HEK293T (cell line): ENCODE measurements at places on chromosomes 12 and 14.
A peak's percentile ranks its signal among the peaks of the same experiment; 100 is the strongest.

- no peak for DNase-seq
These were observed 996.8 kb upstream of the TMEM132C start for GRCh38 chr12:127270193-127270592.

- peak; percentile 12 for DNase-seq
These were observed 92.7 kb upstream of the HECTD1 start for GRCh38 chr14:31300296-31300695.

GRCh38 chr12:3418609-3419390, 72.2 kb upstream of the PRMT8 start:
- DNase-seq = no peak

- DNase-seq = no peak
These were observed 10.7 kb downstream of the TRMT5 start for GRCh38 chr14:60970146-60970545.

DNA sequence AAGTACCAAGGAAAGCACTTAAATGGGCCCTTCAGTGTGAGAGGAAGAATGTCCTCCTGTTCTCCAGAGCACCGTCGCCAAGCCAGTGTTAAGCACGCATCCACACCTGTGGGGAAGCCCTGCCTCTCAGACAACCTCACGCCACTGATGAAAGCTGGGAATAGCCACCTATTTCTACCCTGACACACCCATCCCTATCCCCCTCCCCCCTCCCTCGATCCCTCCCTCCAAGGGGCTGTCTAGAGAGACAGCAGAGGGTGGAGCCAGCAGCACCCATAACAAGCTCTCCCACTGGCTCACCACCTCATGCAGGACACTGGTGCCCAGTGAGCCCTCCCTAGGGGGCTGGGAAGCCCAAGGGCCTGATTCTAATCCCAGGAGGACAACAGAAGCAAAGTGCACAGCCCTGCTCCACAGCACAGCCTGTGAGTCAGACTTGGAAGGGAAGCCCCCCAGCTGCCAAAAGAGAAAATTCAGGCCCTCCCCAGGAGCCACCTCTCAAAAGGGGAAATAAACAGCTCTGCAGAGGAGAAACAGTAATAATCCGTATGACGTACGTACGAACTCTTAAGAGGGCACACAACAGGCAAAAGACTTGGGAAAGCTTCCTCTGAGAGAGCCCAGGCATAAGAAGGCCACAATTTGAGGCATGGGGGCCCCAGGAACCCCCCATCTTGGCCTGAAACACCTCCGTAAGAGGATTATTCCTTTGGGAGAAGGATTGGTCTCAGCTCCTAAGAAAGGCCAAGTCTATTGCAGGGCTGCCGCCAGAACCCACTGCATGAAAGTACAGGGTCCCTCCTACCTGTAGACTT, 7.8 kb downstream of the PITPNM2 start:
- no peak for DNase-seq

DNA sequence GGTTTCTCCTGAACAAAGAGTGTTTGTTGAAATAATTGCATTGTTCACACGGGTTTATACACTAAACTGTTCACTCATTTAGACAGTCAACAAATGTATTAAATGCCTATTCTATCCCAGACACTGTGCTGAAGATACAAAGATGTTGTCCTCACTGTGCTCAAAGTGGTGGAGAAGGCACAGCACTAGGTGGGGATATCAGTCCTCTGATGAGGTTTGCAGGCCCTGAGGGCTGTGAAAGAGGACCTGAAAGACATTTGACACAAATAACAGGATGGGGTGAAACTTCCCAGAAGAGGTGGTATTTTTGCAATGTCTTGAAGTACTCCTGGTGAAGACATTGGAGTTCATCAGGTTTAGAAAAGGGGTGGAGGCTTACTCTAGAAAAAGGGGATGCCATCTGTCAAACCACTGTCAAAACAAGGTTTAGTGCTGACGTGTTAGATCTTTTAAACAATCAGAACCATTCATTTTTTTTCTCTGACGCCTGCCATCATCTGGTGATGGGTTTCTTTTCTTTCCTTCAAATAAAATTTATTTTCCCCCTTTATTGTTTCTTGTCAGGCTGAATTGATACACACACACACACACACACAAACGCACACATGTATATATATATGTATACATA, 69.5 kb downstream of the ACSS3 start:
- no peak for DNase-seq

DNA sequence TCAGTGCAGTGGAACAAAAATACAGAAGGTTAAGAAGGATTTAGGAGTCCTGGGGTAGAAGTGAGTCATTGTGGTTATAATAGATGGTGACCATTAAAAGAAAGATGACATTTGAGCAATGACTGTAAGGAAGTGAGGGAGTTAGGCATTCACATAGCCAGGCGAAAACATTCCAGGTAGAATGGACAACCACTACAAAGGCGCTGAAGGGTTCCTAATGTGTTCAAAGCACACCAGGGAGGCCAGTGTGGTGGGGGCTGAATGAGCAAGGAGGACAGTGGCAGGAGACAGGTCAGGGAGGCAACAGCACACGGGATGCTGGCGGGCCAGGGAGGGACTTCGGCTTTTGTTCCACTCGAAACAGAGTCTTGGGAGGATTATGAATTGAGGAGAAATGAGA, 129.9 kb downstream of the NPAS3 start:
- DNase-seq = no peak

DNA sequence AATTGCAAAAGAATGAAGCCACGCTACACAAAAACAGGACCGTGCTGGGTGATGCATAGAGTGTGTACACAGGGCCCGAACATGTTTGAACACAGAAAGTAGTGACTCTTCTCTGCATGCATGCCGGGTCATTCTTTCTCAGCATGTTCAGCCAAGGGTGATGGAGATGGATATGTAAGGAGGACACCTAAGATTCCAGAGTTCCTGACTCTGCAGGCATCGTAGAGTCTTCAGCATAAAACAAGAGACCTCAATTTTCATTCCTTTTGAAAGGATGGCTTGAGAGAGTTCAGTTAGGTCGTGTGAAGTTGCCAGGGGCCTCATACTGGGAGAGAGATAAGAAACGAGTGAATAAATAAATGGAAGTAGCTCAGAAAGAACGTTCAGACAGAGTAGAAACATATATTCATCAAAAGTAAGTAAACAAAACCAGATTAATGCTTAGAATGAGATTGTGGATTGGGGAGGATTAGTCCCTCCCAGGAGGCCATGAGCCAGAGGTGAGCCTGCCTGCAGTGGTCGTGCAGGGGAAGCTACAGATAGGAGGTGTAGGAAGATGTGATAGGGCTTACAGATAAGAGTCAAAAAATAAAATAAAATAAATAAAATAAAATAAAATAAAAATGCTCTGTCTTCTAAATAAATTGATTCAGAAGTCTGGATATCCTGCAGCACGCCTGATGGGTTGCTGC, 27.6 kb upstream of the SEL1L start:
- DNase-seq = no peak

DNA sequence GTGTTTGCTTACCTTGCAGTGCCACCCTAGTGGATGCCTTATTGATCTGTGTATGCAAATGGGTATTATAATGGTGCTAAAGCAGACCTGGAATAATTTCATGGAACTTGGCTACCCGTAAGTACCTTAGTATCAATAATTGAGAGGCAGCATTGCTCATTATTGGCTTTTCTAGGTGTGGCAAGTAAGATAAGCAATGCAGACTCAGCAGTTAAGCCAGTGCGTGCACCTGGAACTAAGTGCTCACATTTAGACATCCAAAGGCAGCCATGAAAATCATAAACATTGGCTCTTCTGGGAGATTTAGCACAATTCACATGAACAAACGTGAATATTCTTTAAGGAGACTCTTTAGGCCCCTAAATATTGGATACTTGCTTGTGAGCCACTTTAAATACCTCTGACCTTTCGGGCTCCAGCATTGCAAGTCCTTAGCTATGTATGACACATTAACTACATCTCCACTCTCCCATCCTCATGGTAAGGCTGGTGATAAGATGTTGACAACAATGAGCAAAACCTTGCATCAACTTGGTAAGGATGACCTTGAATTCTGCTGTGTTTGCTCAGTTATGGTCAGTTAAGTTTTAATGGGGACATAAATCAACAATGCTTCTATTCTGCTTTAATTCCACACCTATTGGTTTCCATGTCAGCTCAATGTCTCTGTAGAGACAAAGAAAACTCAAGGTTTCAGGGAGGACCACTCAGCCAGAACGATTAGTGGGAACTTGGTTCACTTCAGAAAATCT, 112.0 kb downstream of the SLC5A8 start:
- no peak for DNase-seq

- no peak for DNase-seq
These were observed 180.9 kb upstream of the RTL1 start for GRCh38 chr14:101084436-101084826.

GRCh38 chr12:22828066-22828465, 203.1 kb downstream of the ETNK1 start:
- no peak for DNase-seq

GRCh38 chr14:44626423-44626822, 119.3 kb upstream of the FSCB start:
- no peak for DNase-seq

DNA sequence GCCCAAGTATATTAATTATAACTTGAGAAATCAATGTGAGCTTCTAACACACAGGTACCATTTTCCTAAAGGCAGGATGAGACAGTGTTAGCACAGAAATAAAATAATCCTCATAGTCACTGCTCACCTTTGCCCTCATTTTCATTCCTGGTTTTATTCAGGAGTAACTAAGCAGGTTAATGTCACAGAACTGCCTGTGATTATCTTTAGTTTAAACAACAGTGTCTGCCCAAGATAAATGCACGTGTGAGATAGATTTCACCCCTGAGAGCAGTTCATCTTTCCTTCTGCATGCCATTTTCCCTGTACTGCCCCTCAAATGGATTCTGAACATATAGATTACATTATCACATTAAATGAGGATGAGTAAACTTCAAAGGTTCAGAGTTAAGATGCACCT, 250.7 kb downstream of the RMST start:
- no peak for DNase-seq

DNA sequence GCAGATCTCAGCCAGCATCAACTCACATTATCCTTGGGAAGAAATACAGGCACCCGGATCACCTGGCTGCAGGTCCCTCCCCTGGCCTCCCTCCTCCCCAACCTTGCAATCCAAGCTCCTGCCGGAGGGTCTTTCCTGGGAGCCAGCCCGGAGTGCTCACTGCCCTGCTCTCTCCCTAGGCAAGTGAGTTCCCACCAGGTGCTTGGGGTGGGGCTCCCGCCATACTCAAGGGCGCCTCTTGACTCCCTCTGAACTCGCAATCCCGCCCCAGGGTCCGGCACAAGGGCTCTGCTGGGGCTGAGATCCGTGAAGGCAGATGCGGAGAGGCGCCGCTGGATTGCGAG, 1.2 kb upstream of the CEP170B start:
- no peak for DNase-seq

- no peak for DNase-seq
These were observed 27.2 kb upstream of the NINJ2 start for GRCh38 chr12:690466-690865.

DNA sequence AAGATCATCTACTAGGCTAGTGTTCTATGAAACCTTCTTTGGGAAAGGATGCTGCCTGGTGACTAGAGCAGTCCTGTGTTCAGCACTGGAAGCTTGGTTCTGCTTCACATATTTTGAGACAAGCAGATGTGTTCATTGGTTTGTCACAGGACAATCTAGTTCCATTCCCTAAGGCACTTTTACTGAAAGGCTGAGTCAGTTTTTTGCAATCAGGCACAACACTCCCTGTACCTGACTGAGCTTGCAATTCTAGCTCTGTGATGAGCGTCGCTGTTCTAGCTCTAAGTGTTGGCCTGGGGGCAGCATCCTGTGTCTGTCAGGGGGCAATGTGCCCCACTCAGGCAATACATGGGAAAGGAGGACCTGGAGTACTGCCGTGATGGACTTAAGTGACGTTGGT, 144.4 kb downstream of the CAND1 start:
- no peak for DNase-seq

GRCh38 chr12:96237465-96238077, 43.4 kb downstream of the ELK3 start:
- no peak for DNase-seq
